ENCODE measurements at places on chromosomes 4 and X.
A peak's percentile ranks its signal among the peaks of the same experiment; 100 is the strongest.

GRCh38 chr4:184826691-184827270, 1.0 kb upstream of the ACSL1 start:
- peak; percentile 18 for DNase-seq

DNA sequence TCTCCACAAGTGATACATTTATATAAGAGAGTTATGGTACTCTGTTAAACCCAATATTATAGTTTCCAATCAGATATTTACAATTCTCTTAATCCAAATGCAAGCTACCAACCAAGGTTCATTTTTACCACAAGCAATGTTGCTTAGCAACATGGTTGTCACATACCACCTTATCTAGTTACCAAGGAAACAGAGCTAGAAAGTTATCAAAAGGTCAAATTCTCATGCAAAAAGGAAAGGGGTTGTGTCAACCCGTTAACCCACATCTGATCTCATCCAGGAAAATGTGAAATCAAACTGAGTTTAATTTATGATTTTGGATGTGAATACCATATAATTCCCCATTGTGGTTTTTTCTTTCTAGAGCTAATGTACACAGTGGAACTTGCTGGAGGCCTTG, 274.1 kb upstream of the MAGEB2 start:
- DNase-seq = no peak

- DNase-seq = no peak
Observed at GRCh38 chr4:104989371-104989770, 157.3 kb upstream of the TET2 start.

DNA sequence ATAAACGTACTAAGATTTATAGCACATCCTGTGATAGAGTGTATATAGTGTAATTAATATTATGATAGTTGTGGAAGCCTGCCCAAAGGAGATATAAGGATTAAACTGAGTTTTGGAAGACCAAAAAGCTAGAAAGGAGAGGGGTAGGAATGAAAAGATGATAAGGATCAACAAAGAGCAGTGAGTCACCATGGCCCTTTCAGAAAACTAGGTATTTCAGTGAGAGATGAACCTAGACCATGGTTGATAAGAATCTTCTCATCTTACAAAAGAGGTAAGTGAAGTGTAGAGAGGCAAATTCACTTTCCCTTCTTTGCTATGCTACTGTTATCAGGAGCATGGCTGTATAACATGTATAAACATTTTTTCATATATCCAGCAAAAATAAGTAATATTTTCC, 133.8 kb upstream of the PLAC1 start:
- no peak for DNase-seq

DNA sequence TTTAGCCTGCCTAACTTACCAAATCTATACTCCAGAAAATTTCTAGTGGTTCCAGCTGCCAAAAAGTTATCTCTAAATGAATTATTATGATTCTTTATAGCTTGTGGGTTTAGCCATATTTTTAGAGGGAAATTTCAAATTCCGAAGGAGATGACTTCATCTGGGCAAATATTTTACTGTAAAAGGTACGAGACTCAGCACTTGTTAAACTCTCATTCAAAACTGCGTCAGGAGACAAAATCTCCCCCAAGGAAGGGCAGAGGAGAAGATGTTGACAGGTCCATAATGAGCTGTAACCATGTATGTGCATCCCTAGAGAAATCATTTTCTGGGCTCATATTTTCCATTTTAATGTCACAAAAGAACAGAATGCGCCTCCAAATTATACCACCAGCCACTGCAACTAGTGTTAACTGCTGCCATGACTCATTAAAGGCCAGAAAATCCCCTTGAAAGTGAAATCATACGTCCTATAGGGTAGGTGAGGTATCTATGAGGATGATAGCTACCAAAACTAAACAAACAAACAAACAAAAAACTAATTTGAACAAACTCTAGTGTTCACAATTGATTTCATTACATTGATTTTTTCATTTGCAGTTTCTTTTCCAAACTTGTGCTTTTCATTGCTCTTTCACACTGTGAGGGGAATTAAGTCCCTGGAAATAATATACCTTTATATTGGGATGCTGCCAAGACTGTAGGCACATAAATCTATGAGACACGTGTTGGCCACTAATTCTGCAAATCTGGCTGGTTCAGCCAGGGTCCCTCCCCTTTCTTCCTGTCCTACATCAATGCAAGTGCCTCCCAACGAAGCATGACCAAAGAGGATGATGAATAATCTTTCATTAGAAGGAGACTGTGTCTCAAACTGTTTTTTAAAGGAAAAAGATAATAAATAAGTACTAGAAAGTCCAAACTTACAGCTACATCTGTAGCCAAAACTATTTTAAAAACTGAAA, 85.8 kb downstream of the ARHGAP6 start:
- no peak for DNase-seq

DNA sequence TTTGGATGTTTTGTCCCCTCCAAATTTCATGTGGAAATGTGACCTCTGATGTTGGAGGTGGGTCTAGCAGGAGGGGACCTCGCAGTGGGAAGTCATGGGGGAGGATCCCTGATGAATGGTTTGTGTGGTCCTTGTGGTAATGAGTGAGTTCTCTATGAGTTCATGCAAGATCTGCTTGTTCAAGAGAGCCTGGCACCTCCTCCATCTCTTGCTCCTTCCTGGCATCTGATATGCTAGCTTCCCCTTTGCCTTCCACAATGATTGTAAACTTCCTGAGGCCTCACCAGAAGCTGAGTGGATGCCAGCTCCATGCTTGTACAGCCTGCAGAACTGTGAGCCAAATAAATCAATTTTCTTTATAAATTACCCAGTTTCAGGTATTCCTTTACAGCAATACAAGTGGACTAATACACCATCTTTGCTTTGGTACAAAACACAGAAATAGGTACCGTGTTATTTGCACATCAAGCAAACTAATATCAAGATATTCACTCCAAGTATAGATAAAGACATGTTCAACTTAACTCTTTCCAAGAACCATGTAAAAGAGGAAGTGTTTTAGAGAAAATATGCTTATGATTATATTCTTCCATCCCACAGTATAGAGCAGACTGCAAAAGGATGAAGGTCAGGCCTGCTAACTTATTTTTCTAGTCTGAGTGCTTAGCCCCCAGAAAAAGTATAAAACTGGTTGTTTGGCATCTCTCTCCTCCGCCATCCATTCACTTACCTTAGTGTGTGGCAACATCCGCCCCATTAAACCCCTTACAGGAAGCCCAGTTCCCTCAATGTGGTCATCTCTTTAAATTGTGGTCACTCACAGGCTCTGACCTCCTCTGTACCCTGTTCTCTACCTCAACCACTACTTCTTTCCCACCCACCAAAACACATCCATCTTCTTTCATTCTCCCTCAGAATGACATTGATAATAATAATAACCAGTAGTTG, 6.7 kb downstream of the ARAP2 start:
- no peak for DNase-seq

GRCh38 chr4:118997601-118998000, 108.9 kb downstream of the SYNPO2 start:
- DNase-seq = no peak

GRCh38 chrX:149473092-149473491, 32.0 kb downstream of the IDS start:
- DNase-seq = no peak

- DNase-seq = no peak
Observed at GRCh38 chrX:104432321-104432720, 133.7 kb upstream of the IL1RAPL2 start.

DNA sequence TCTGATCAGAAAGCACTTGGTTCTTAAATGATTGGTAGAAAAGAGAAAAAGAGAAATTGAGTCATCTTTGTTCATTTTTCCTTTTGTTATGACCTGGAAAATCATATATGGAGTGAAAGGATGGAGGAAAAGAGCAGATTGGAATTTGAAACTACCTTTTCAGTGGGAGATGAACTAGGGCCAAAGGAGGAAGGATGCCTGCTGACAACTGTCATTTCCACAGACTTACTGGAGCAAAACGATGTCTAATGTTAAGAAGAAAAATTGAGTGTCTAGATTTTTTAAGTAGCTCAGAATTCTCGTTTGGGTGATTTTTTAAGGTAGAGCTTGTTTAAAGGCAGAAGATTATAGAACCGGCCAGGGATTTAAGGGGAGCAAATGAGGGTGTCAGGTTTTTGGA, 144.6 kb upstream of the KCNIP4 start:
- no peak for DNase-seq

DNA sequence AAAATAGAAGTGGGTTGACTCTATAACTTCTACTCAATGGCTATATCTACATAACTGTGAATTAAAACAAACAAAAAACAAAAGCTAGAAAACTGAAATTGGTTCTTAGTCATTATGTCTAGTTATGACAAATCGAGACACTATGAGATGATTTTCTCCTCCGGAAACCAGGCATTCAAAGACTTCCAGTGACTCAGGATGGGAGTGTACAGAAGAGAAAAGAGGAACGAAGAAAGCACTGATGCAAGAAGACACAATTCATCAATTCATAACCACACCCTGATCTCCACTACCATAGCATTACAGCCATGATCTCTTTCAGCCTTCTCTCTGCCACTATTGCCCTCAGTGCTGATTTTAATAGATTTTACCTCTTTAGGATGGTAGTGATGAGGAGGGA, 253.6 kb downstream of the CBLL2 start:
- no peak for DNase-seq

DNA sequence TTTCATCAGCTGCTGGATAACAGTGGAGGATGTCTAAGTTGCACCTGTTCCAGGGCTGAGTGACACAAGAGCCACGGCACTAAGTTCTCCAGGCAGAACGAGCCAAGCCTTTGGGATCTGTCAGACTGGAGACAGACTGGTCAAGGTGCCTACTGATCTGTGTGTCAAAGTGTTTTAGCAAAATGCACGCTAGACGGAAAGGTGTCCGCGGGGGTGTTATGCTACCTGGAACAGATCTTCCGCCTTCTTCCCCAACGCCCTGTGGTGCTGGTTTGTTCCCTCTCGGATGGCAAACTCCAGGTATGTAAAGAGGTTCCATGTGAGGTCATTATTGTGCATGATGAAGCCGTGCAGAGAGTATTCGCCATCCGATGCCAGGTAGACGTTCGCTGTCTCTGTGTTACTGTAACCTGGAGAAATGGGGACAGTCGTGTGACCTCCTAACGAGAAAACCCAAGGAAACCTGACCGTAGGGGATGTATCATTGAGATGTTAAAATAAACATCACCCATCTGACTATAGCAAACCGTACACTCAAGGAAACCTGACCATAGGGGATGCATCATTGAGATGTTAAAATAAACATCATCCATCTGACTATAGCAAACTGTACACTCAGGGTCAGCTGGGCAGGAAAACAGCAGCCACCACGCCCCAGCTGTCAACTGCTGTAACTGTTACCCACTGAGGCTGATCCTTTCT, 29.7 kb upstream of the SLC25A6 start:
- DNase-seq = no peak

GRCh38 chr4:130524057-130524456, 1428.1 kb downstream of the C4orf33 start:
- DNase-seq = no peak

GRCh38 chr4:77197361-77197760, 40.4 kb downstream of the CCNG2 start:
- no peak for DNase-seq

DNA sequence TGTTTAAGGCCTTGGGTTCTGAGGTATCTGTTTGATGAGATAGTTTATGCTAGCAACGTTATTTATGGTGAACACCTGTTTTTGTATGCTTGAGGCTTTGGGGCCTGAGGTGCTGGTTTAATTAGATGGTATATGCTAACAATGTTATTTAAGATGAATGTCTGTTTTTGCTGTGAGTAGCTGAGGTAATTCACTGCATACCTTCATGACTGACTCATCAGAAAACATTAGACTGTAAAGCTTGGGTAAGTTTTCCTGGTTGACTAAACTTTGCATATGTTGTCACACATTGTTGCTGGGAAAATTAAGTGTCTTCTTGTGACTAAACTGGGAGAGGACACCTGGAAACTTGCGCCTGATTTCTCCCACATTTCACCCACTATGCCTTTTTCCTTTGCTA, 1026.6 kb downstream of the RAPGEF2 start:
- DNase-seq = no peak

DNA sequence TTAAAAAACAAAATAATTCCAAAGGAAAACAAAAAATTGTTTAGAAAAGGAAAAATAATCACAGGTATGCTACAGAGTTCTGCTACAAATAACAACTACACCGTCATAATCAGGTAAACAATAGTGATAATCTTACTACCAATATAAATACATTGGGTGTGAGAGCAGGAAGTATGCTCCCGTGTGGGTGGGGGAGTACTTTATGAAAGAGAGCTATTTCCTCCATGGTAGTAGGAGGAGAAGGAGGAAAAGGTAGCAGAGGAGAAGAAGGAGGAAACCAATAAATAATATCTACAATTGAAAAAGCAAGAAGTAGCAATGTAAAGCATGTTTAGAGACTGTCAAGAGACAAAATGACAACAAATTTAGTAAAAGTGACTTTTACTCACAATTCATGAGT, 35.1 kb downstream of the TEC start:
- no peak for DNase-seq

- no peak for DNase-seq
Observed at GRCh38 chr4:34181891-34182290, 2062.4 kb downstream of the ARAP2 start.

DNA sequence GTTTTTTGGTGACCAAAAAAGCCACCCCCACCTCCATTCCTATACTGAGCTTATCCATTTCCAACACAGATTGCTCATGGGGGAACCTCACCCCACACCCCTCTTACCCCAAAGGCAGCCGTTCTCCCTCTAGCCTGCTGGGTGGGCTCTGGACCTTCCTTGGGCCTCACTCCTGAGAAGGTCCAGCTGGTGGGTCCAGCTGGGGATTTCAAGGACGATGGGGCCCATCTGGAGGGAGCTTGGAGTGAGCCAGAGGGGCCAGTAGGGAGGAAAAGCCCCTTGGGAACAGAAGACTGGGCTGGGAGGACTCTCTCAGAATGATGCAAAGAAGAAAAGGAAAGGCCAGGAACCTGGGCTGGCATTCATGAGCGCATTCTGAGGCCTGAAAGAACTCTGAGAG, 42.0 kb upstream of the PJA1 start:
- no peak for DNase-seq

DNA sequence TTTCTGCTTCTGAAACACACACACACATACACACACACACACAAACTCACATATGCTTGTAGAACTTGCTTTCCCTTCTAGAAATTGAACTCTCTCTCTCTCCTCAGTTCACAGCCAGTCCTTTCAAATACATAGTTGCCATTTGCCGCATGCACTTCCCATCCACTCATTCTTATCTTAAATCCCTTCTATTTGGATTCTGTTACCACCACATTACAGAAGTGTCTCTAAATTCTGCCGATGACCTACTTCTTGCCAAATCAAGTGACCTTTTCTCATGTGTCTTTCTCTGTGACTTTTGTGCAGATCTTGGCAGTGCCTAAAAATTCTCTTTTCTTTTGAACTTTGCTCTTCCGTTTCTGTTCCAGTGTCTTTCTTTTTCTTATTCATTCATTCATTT, 7.5 kb upstream of the MYOZ2 start:
- DNase-seq = no peak

- DNase-seq = no peak
Observed at GRCh38 chr4:52585379-52585778, 73.7 kb downstream of the USP46 start.

DNA sequence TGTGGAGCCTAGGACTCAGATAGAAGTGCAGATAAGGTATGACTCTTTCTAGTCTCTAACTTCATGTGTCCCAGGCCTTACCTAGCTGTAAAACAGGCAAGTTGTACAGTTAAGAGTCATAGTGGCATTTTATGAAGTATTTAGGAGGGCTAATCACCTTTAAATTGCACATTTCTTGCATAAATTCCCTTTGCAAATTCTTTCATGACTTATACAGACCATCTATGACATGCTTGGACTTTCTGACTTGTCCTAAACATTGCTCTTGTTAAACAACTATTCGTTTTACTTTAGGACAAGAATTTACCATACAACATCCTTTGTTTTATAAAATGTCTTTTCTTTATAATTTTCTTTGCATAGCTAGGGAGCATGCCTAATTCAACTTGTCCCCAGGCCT, 7.8 kb upstream of the RRAGB start:
- peak; percentile 7 for DNase-seq
